ENCODE measurements at places on chromosomes 1 and 21. TPM values are rescaled to one million over a fixed set of nuclear protein-coding genes. Genes with fewer than 3 reads are reported as not detected.

DNA sequence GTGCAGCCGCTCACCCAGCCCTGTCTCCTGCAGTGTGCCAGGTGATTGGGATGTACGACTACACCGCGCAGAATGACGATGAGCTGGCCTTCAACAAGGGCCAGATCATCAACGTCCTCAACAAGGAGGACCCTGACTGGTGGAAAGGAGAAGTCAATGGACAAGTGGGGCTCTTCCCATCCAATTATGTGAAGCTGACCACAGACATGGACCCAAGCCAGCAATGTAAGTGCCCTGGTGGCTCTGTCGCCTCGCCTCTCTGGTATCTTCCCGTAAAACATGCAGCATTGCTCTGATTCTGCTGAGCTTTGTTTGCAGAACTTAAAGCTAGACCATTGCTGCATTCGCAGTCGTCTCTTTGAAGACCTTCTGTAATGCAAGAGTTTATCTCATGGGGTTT, 79.2 kb downstream of the ATP5PO start:
- no peak overlapping the region for H3K4me3 ChIP-seq
- peaks cover 15% of the 10 kb centered on the region for H3K36me3 ChIP-seq
- H3K27me3 ChIP-seq: no peaks in the 10 kb centered on the region
- H3K4me1 ChIP-seq: no peaks in the 10 kb centered on the region

GRCh38 chr21:39065917-39066316, 117.3 kb downstream of the PSMG1 start:
- H3K4me3 ChIP-seq: no peak overlapping the region
- H3K27me3 ChIP-seq: no peaks in the 10 kb centered on the region
- no peaks in the 10 kb centered on the region for H3K36me3 ChIP-seq
- H3K27ac ChIP-seq: peak overlapping the region; percentile 61
- DNase-seq: no peak

- no peaks in the 10 kb centered on the region for H3K36me3 ChIP-seq
- no peaks in the 10 kb centered on the region for H3K4me1 ChIP-seq
- no peaks in the 10 kb centered on the region for H3K27me3 ChIP-seq
- DNase-seq: no peak
These were observed 15.1 kb downstream of the MIGA1 start for GRCh38 chr1:77794550-77794949.

Gene WNT9A
- total RNA-seq: 6.8 TPM

Gene MYOG
- total RNA-seq: 51.2 TPM

All from gastrocnemius medialis (tissue), 4 donors.